ENCODE measurements at places on chromosomes 11 and 22.

DNA sequence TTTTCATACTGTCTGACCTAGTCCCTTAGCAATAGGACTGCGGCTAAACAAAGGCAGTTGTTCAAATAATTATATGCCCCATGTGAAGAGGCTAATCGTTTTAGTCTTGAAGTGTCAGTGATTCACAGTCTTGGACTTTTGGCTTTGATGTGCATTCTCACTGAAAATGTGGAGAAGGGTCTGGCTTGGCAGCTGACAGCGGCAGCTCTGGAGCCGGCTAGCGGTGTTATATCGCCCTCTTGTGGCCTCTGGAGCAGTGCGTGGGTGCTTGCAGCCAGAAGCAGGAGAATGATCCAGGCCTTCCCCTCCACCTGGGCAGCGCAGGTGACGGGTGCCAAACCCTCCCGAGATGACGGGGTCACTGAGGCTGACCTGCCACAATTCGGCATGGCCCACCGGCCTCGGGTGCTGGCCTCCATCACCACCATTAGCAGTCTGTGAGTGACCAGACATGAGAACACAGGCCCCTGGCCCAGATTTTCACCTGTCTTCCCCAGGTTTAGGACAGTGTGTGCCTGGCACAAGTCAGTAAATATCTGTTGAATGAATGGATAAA, 90.3 kb upstream of the PITPNB start:
- DNase-seq = peak; percentile 77

DNA sequence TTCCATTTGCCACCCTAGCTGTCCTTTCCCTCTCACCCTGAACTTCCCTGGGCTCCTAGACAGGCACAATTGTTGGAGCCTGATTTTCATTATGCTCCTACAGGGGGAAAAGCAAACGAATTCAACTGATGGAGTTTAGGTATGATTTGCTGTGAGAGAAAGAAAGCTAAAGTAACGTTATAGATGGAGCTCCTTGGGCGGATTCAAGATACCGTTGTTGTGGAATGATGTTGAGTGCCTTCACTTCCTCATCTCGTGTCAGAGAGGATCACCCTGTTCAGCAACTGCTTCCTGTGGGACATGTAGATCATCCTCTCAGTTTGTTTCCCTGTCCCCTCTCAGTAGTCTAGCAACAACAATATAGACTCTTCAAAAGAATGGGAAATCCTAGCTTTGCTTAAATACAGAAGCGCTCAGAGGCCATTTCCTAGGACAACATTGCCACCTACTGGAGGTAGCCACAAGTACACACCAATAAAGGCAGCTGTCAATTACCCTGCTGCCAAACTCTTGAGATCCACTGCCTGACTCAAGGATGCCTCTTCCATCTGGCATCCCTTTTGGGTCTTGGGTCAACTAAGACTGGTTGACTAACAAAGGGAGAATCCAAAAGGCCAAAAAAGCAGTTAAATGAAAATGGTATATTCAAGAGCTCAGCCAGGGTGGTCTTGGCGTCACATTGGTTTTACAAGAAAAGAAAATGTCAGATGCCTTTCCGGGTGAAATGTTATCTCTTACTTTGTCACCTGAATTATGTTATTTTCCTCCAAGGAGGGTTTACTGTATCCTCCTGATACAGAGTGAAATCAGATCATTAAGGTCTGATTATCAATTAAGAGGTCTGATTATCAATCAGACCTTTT, 13.5 kb upstream of the DTX4 start:
- peak; percentile 52 for DNase-seq

GRCh38 chr22:27175021-27175838, 517.8 kb downstream of the MIAT start:
- no peak for DNase-seq

- DNase-seq = no peak
These were observed 120.5 kb downstream of the SHANK2 start for GRCh38 chr11:71131861-71132260.

- DNase-seq = no peak
These were observed 64.2 kb upstream of the ADORA2A start for GRCh38 chr22:24363243-24363642.

DNA sequence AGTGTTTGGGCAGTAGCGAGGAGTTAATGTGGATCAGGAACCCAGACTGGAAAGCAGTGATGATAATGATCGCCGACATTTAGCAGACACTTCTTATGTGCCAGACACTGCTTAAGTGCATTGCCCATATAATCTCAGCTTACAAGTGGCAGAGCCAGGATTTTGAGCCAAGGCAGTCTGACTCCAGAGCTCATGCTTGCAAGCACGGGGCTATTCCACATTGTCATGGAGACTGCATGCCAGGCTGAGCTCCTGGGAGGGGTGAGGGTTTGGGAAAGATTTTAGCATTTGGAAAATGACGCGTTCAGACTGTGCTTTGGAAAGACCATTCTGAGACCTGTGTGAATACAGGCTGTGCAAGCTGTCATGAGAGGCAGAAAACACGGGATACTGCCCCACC, 302.7 kb downstream of the DDX10 start:
- DNase-seq = no peak

GRCh38 chr22:38631724-38632123, 24.5 kb downstream of the FAM227A start:
- no peak for DNase-seq

DNA sequence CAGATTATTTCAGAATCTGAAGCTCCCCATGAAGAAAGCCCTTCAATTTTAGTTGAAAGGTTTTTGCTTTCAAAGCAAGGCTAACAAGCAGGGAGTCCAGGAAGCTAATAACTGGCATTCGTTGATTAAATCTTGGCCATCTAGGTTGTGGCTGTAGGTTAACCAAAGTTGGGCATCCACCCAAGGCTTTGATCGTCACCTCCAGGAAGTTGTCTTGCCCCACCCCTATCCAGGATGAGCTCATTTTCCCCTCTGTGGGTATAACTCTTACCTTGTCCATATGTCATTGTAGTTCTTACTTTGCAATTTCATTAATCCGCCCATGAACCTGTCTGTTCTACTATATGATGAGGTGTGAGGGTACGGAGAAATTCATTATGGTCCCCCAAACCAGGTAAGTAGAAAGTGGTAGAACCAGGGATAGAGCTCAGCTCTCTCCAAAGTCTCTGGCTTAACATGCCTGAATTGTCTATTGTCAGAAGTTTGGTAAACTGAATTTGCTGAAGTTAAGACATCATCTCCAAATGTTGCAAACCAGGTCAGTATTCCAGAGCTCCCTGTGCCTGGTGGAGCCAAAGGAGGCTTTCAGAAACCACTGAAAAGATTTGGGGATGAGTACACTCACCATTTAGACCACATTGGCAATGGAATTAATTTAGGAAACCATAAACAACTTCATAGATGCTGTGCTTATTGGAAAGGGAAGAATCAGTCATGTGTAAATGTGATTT, 97.1 kb downstream of the CD44 start:
- DNase-seq = peak; percentile 57

DNA sequence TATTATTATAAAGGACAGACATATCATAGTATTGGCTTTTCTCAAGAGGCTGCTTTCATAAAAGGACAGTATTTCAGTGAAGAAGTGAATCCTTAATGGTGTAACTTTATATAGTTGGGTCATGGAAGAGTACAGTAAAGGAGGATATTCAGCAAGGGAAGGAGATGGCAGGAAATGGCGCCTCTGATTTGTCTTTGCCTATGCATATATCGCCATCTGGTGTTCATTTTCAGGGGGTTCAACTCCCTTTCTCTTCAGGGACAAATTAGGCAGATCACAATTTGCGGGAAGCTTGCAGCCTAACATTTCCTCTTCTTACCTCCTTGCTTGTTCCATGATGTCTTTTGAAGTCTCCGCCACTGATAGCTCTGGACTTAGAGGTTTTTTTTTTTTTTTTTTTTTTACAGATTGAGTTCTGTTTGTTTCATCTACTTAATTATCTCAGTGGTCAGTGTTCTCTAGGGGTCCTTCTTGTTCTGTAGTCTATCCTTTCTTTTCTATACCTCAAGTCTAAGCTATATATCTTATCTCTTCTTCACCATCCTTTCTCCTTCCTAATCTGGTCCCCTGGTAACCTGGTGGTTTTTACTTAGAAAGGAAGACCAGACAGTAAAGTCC, 21.8 kb upstream of the RRM1 start:
- DNase-seq = no peak

DNA sequence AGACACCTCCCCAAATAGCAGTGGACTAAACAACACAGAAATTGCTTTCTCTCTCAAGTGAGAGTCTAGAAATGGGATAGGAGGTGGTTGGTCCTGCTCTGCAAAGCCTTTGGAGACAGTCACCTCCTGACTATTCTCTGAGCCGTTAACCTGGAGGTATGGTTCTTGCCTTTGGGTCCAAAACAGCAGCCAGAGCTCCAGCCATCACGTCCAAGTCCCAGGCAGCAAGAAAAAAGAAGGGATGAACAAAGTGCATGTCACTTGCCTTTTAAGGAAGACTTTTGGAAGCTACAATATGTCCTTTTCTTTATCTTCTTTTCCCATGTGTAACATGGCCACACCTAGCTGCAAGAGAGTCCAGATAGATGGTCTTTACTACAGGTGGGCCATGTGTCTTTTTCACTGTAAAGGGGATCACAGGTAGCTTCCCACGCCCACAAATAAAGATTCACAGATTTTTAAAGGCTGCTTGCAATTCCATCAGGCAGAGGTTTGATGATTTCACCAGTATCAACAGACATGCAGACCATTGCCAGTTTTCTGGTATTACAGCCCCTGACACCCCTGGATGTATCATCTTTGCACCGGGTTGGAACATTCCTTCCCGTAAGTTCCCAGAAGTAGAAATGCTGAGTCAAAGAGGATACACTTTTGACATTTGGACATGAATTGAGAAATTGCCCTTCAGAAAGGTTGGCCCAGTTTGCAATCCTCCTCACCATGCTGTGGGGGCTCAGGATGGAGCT, 66.0 kb downstream of the MYEOV start:
- no peak for DNase-seq

GRCh38 chr11:8017894-8018483, 30.9 kb downstream of the EIF3F start:
- no peak for DNase-seq

GRCh38 chr11:45031912-45032519, 81.3 kb upstream of the TP53I11 start:
- DNase-seq = no peak

All from stimulated activated CD4-positive, alpha-beta T cell treated with anti-CD3 and anti-CD28 coated beads, Interleukin-1b, Interleukin-23, amount 100 ng/mL, for 48 hours (primary cell).